Osteocyte (in vitro differentiated cells): ENCODE measurements at places on chromosomes 16 and 17. TPM values are rescaled to one million over a fixed set of nuclear protein-coding genes. Genes with fewer than 3 reads are reported as not detected.

GRCh38 chr16:7680296-7680695 lies 347.7 kb downstream of the RBFOX1 start:
- no peak for DNase-seq

Gene HEATR9
- total RNA-seq, result not detected in 2 replicates

Gene B4GALNT2
- 0.03 TPM in 2 replicates for total RNA-seq

DNA sequence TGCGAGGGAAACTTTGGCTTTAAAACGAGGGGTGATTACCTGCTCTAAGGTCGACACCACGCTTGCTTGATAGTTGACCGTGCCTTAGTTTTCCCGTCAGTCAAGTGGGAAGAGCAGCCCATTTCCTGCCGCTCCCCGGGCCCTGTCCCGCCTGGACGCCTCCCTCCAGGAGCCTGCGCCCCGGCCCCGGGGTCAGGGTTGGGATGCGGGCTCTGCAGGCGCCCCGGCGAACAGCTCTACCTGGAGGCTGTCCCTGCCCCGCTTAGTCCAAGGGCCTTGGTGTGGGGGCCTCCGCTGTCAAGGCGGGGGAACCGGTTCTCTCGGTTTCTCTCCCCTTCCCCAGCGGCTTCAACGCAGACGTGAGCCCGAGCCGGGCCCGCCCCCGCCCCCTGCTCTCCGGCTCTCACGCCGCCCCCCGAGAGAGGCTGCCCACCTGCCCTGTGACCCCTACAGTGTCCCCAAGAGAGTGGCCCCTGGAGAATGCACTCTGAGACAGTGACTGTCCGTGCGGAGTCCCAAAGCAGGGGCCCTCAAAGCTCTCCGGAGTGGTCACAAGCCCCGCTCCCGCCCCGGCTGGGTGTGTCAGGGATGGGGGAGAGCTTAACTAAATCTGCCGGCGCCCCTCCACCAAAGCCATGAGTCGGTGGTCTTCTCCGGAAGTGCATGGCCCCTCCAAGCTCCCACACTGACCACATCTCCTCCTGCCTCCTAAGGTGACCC lies 117.4 kb upstream of the SMURF2 start:
- DNase-seq, result no peak

- no peak for DNase-seq
Observed at GRCh38 chr16:17053536-17054160, 417.1 kb downstream of the XYLT1 start.

Gene SMIM36
- total RNA-seq, result not detected in 2 replicates

- DNase-seq, result no peak
Observed at GRCh38 chr16:17433577-17434451, 36.9 kb downstream of the XYLT1 start.

GRCh38 chr16:89787365-89787805 lies 29.1 kb downstream of the FANCA start:
- no peak for DNase-seq

Gene ADAM11
- total RNA-seq, result 1.0 and 1.7 TPM in 2 replicates

GRCh38 chr16:3020604-3021448 lies 658 bp downstream of the TNFRSF12A start:
- peak; percentile 92 for DNase-seq

DNA sequence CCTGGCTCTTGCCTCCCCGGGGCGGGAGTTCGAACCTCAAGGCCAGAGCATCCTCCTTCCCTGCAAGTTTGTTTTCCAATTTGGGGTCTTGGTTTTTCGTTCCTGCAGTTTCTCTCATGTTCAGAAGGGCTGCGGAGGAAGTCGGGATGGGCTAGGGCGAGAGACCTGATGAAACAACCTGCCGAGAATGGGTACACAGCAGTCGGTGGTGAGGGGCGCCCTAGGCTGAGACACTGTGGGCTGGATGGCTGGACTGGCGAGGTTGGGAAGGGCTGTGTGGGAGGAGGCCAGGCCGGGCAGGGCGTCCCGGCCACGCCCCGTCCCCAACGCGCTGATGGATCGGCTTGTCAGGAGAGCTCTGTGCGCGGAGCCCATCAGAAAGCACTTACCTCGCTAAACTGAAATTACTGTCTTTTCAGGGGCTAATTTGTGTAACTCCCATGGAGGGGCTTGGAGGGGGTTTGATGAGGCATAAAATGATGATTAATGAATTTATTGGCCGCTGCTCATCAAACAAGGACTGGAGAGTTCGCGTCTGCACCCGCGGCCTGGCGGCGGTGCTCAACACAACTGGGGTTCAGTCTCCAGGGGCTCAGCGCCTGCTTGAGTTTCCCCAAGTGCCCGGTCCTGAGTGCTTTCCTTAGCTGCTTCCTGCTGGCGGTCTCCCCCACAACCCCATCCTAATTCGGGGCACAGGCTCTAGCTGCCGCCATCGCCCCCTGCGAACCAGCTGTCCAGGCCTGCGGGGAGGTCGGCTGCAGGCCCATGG lies 9.0 kb downstream of the IRX5 start:
- DNase-seq, result peak; percentile 69

Gene CORO1A
- total RNA-seq, result 0.97 and 3.2 TPM in 2 replicates

- no peak for DNase-seq
Observed at GRCh38 chr17:36205637-36206485, 5.0 kb upstream of the CCL4L2 start.

Gene NOXO1
- 0.54 and 0.91 TPM in 2 replicates for total RNA-seq

Gene PRSS33
- not detected in 2 replicates for total RNA-seq

DNA sequence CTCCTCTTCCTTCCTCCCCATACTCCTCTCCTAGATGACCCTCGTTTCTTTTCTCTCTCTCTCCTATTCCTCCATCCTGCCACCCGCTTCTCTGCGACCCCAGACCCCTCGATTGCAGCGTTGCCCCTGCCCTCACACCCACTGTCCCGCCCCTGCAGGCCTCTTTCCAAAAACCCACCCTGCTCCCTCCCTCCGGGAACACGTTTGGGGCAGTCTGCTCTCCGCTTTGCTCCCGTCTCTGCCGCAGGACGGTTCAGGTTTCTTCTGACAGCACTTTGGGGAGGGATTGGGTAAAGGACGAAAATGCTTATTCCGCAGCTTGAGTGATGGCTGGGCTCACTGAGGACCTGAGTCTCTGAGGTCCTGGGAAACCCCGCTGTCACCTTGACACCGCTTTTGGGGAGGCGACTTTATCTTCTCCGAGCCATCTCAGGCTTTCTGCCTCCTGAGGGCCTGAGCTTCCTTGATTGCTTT lies 690 bp downstream of the NDE1 start:
- no peak for DNase-seq

Gene NLRC3
- total RNA-seq, result not detected in 2 replicates

- no peak for DNase-seq
Observed at GRCh38 chr16:4700380-4700996, 7.1 kb downstream of the NUDT16L1 start.

DNA sequence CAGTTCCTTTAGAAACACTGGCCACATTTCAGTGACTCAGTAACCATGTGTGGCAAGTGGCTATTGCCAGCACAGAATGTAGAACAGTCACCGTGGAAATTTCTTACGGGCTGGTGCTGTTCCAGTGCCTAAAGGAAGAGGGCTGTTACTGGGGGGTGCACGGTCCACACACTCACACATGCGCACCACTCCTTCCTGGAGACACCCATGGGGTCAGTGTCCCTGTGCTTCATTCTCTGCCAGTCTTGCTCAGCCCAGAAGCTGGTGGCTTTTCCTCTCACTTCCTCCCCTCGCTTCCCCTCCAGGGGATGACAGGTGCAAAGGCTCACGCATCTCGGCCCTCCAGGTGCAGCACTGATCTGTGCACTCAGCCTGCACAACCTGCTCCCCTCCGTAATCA lies 115.6 kb downstream of the CCDC182 start:
- DNase-seq, result no peak

Gene RNF166
- 17.2 and 19.3 TPM in 2 replicates for total RNA-seq

DNA sequence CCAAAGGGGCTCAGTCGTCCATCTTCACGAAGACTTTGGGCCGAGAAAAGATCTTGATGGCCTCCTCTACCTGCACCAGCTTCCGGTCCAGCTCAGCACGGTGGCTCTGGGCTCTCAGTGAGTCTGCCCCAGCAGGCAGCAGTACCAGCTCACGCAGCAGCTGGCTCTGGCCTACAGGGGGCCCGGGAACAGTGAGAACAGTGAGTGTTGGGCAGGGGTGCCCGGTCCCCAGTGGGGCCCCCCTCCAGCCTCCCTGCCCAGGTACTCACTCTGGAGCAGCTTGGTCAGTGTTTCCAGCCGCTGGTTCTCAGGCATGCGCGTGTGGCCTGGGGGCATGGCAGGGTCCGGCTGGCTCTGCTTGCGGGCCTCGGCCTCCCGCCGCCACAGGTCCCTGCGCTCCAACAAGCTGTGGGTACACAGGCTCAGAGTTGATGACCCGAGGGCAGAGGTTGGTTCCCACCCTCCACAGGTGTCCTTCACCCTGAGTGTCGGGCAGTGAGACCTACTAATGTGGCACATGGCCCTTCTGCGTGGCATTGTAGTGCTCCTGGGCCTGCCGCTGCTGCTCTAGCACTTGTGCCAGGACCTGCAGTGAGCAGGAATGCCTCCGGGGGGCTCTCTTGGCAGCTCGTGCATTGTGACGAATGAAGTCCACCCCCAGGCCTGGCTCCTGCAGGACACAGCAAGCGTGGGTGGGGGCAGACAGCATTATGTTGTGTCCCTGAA lies 2.6 kb downstream of the PARD6A start:
- DNase-seq, result no peak

DNA sequence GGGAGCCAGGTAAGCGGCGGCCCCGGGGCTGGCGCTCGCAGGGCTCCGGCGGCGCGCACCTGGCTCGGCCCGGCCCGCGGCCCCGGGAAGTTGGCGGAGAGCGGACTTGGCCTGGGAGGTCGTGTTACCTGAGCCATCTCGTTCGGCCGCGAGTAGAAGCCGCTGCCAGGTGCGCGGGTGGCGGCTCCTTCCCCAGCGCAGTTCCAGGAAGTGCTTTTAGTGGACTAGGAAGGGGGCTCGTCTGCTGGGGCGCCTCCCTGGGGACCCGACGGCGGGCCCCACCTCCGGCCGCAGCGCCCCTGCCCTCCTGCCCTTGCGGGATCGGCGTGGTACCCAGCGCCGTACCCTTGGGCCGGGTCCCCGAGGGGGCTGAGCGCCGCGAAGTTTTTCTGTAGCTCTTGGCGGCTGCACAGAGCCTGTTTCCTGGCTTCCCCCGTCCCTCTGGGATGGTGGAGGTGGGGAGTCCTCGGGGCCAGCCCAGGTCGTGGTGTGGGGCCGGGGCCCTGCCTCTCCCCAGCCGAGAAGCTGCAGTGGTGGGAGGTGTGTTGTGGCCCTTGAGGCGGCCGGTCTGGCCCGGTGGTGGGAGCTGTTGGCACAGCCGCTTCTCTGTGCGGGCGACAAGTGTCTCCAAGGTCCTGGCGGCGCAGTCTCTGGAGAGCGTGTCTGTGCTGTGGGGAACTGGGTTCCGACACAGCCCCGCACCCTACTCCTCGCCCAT lies 96.9 kb downstream of the RAB11FIP4 start:
- DNase-seq, result no peak

Gene BRIP1
- 4.6 and 6.0 TPM in 2 replicates for total RNA-seq

Gene NLGN2
- total RNA-seq, result 53.8 and 56.8 TPM in 2 replicates

- no peak for DNase-seq
Observed at GRCh38 chr17:68302666-68303065, 11.4 kb downstream of the ARSG start.

DNA sequence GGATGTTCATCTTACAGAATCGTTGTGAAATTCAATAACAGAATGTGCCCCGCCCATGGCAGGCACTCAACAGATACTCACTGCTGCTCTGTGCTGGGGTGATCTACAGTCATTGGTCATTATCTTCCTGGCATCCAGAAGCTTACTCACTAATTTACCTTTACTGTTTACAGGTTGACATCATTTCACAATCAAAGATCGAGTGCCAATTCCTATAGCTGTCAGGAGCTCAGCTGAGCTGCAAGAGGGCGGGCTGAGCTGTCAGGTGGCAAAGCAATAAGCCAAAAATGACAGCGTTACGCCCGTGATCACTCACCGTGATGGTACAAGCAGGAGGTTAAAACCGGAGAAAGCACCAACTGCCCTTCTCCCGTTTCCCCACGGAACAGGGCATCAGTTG lies 51.2 kb downstream of the LITAF start:
- no peak for DNase-seq

- DNase-seq, result no peak
Observed at GRCh38 chr17:78974635-78975591, 4.8 kb downstream of the LGALS3BP start.

- no peak for DNase-seq
Observed at GRCh38 chr17:80965606-80966005, 26.0 kb upstream of the CHMP6 start.

GRCh38 chr16:69465083-69465721 lies 40.8 kb downstream of the CYB5B start:
- no peak for DNase-seq

DNA sequence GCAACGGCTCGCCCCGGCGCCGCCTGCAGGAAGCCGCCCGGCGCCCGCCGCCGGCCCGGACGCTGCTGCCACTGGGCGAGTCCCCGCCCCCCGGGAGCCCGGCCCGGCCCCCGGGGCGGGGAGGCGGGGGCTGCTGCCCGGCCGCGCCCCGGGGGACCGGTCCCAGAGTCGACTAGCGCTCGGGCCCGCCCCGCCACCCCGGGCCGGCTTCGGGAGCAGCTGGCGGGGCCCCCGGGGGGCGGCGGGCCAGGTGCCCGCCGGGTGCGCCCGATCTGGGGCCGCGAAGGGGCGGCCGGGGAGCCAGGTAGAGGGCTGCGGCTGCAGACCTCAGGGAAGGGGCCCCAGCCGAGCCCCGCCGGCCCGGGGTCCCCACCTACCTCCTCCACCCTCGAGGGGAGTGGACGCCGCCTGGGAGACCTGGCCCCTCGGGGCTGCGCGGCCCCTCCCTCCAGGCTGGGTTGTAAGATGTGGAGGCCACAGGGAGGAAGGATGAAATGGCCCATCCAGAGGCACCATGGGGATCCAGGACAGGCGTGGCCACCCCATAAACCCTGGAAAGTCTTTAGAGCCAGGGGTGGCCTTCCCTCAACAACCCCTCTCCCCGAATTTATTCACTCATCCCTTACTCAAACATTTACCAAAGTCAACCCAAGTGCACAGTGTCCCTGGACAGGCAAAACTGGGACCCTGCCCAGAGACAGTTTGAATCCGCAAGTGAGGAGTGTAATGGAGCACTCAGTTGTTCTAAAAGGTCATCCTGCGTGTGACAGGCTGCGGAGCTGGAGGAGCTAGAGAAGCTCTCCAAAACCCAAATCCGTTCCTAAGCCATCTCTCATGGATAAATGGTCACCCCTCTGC lies at the start of gene CDYL2:
Gene CDYL2 (minus strand): TSS at position 73 of the 858 bp plus-strand sequence. CDS start 425 bp downstream, outside the sequence.
- DNase-seq, result no peak

GRCh38 chr16:2086812-2087747 lies 39.3 kb downstream of the TSC2 start:
- DNase-seq, result no peak

Gene SLC4A1
- total RNA-seq, result not detected in 2 replicates
